Stimulated activated CD8-positive, alpha-beta memory T cell treated with anti-CD3 and anti-CD28 coated beads, Interleukin-12 subunit alpha, Interleukin-12 subunit beta, amount 100 ng/mL, for 4 hours (primary cell): ENCODE measurements at places on chromosomes 13 and 19.

DNA sequence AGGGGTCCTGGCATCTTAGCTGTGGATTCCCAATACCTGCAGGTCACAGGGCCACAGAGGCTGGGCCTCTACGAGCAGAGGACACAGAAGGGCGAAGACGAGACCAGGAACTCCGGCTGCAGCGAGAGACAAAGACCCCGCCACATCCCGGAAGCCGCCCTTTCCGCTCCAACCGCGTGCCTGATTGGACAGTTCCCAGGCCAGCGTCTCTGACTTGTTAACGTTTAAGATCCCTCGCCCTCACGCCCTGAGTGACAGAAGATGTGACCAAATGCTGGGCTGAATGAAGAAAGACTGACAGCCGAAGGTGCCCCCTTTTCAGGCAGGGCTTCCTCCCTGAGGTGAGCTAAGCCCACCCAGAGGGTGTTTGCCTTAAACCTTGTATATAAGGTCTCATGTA, at the start of gene ZNF98:
Gene ZNF98 (minus strand): TSS at position 136 of the 400 bp plus-strand sequence. CDS start 122 bp downstream, at position 14.
- DNase-seq: no peak

GRCh38 chr13:33629605-33630360, 188.2 kb upstream of the RFC3 start:
- DNase-seq: no peak

- no peak for DNase-seq
Measured at GRCh38 chr13:89750371-89750770, 1597.1 kb upstream of the MIR17HG start.

DNA sequence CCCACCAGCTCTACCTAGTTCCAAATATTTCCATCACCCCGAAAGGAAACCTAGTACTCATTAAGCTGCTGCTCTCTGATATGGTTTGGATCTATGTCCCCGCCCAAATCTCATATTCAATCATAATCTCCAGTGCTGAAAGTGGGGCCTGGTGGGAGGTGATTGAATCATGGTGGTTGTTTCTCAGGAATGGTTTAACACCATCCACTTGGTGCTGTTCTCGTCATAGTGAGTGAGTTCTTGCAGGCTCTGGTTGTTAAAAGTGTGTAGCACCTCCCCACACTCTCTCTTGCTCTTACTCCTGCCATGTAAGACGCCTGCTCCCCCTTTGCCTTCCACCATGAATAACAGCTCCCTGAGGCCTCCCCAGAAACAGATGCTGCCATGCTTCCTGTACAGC, 43.4 kb upstream of the MED4 start:
- no peak for DNase-seq

DNA sequence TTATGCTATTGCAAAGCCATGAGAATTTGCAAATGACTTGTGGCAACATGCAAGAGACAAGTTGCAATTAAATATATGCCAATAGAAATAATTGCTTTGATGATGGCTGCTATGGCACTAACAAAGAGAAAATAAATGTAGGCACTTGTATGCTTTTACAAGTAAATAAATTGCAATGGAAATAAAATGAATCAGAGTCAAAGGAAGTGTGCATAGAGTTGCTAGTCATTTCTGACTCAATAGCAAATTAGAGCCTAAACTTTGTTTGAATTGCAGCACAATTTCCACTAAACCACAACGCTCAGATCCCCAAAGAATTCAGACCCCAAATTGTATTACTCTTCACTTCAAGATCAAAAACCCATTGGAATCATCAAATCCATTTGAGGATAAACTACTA, 792.1 kb upstream of the ARGLU1 start:
- no peak for DNase-seq

GRCh38 chr13:93227878-93228642, 1.5 kb downstream of the GPC6 start:
- no peak for DNase-seq

DNA sequence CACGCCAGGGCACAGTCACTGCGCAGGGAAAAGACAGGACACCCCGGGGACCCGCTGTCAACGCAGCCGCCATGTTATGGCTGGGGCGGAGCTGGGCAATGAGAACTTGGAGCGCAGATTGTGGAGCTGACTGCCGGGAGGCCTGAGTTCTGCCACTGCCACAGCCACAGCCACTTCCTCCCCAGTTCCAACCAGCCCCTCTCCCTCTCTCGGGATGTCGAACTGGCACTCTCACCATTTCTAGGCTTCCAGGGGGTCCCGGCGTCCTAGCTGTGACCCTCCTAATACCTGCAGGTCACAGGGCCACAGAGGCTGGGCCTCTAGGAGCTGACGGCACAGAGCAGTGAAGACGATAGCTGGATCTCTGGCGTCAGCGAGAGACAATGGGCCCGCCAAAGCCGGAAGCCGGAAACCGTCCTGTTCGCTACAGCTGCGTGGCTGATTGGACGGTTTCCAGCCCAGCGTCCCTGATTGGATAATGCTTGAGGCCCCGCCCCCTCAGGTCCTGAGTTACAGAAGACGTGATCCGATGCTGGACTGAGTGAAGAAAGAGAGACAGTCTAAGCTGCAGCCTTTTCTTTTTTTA, at the start of gene ZNF506:
Gene ZNF506 (minus strand): TSS at position 385 of the 586 bp plus-strand sequence. CDS start 147 bp downstream, at position 238.
- peak; percentile 88 for DNase-seq

GRCh38 chr19:54136086-54136863, 1.3 kb upstream of the CNOT3 start:
- DNase-seq: no peak

DNA sequence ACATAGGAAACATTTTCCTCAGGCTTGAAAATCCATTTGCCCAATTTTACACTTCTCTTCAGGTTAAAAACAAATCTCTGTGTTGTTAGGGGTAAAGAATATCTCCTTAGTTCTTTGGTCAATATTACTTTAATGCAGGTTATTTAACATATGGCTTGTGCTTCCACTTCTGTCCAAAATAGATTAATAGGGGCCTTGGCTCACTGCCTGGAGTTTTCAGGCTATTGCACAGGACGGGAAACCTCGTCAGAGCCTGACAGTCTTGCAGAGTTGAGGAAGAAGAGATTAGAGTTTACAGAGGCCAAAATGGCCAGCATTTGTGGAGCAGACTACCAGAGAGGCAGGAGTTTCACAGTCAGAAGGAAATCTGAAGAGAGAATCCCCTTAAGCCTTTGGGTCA, 863.9 kb upstream of the GPC6 start:
- no peak for DNase-seq

GRCh38 chr13:78012046-78012445, 93.4 kb upstream of the EDNRB start:
- no peak for DNase-seq

DNA sequence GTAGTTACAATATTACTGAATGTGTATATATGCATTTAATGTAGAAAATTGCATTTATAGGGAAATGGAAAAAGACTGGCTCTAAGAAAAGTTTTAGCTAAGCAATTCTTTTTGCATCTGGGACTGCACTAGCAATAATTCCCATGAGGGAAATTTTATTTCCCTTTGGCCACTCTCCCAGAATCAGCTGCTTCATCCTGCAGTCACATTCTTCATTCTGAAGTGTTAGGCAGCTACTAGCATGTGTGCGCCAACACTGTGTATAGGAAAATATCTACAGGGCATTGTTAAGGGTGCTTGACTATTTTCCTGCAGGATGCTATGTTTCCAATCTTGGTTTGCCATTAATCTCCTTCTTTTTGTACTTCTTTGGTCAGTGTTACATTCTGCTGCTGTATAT, 312.8 kb upstream of the PCDH20 start:
- DNase-seq: no peak

DNA sequence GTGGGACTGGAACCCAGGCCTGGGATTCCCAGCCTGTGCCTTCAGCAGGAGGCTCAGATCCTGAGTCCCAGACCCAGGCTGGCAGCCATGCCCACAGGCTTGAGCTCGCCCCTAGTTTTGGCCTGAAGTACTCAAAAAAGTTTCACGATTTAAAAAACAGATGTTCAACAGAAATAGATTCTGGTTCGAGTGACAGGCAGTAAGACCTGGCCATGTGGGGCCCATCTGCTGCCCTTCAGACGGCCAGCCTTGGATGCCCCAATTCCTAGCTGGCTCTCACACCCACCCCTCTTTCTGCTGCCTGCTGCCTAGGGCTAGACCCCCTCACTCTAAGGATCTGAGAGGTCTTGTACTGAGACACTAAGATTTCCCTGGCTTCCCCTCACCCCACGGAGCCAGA, 2.8 kb upstream of the DMPK start:
- DNase-seq: no peak

DNA sequence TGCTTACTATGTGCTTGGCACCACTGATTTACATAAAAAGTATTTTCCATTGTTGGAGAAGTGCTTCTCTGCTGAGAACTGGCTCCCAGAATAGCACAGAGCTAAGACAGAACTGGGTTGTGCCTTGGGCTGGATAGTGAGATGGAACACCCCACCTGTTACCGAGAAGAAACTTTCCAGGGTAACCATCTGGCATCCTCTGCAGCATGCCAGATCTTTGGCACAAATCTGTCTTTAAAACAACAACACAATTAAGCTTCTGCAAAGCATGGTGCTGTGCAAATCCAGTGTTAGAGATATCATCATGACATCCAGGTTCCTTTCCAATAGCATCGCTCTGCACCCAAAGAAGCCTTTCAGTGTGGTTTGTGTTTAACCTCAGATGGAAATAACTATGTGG, 202.5 kb upstream of the RFC3 start:
- DNase-seq: no peak

DNA sequence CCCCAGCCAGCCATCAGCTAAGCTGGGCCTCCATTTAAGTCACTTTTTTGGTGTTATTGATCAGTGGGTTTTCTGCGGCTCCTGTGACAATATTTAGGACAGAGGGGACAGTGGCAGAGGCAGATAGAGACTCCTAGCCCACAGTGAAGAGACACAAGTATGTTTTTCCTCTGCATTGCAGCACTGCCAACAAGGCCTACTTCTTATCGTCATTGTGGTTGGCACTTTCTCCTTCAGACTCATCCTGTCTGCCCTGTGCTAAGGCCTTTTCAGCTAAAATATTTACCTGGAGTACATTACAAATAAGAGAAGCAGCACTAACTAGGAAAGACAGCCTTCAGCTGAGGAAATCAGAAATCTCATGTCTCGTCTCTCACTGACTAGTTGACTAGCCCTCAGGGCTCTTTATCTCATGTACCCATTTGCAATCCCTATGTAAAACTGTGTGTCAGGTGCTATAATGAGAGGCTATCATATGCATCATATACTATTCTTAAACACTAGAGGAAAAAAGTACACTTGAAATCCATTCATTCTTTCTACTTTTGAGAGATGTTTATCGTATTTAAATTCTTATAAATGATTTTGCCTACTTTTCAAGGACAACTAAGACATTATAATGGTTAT, 62.2 kb downstream of the ZAR1L start:
- no peak for DNase-seq

GRCh38 chr19:10911579-10912363, 16.7 kb downstream of the YIPF2 start:
- no peak for DNase-seq

DNA sequence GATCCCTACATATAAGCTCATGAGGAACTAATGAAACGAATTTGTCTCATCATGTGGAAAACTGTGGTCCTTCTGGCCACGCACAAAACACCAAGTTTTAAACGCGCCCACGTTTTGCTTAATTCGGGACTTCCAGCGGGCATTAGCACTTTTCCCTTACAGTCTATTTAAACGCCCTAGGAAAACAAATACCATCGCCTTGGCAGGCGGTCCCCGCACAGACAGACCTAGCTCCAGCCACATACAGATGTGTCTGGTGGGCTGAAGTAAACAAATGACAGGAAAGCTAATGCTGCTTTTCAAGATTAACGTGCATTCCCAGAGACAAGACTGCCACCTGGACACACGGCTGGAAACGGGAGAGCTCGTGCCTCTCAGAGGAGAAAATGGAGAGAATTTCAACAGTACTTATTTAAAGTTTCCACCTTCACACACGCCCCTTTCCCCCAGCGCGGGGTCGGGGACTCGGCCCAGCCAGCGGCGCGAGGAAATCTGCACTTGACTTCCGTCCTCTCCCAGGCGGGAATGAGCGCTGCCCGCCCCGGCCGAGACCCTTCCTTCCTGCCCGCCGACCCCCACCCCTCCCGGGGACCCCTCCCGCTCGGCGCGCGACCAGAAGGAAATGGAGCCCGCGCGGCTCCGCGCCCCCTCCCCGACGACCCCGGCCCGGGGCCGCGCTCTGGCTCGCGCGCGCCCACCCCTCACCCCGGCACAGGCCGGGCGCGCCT, 931 bp downstream of the USP12 start:
- peak; percentile 22 for DNase-seq

DNA sequence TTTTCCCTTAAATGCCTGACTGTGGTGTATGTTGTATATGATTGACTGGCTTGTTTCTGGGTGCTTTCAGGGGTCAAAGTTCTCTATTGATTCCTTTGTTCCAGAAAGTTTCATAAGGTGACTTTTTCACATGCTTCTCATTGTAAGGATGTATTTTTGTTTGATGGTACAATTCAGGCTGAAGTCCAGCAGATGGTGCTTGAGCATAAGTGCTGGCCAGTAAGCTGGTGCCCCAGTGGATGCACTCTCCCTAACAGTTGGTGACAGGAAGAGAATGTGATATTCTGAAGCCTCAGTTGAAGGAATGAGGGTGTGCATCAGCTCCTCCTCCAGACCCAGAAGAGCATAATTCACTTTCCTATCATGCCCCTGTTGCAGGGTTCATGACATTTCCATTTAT, 1941.6 kb upstream of the PRR20A start:
- DNase-seq: no peak

DNA sequence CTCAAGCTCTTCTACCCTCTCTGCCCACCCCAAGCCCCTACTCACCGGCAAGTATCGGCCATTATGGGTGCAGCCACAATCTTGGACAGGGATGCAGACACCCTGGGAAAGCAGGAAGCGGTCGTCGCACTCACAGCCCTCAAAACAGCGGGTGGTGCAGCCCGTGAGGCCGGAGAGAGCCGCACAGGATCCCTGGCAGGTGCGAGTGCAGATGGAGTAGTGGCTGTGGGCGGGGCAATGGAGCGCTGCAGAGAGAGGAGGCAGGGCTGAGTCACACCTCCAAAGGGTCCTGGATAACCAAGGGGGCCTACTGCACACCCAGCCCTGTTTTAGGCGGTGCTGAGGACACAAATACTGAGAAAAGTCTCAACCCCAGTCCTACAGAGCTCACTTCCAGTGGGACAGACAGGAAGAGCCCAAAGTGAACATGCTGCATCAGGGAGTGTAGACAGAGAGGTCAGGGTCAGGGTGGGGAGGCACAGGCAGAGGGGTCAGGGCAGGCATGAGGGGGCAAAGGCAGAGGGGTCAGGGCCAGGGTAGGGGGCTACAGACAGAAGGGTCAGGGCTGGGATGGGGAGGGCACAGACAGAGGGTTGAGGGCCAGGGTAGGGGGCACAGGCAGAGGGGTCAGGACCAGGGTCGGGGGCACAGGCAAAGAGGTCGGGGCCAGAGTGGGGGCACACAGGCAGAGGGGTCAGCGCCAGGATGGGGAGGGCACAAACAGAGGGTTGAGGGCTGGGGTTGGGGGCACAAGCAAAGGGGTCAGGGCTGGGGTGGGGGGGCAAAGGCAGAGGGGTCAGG, 24.2 kb upstream of the FBL start:
- DNase-seq: no peak
